ENCODE measurements at places on chromosomes 2 and 18.

GRCh38 chr2:66030553-66030952 is 404.4 kb upstream of the MEIS1 start:
- DNase-seq: no peak

DNA sequence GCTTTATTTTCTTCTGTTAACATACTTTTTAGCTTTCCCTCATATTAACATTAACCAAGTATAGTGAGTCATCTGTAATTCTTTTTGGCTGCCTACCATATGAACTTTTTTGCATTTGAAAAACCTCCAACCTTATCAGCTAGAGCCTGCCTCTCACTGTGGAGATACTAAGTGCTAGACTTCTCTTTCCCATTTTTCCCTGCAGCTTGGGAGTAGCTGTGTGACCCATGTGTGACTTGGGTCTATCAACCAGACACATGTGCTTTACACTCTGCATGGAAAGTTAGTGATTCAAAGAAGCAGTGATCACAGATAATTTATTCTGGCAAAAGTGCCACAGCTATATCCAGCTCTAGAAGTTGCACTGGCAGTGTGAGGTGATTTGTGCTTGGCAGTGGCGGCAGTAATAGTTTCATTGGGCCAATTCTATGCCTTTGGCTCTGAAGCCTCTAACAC is 36.3 kb downstream of the PREPL start:
- DNase-seq: no peak

GRCh38 chr2:108316033-108316432 is 27.3 kb downstream of the SULT1C2 start:
- no peak for DNase-seq

- DNase-seq: no peak
Observed at GRCh38 chr2:191907545-191907944, 60.7 kb upstream of the CAVIN2 start.

- DNase-seq: no peak
Observed at GRCh38 chr18:79478484-79479115, 82.9 kb downstream of the NFATC1 start.

DNA sequence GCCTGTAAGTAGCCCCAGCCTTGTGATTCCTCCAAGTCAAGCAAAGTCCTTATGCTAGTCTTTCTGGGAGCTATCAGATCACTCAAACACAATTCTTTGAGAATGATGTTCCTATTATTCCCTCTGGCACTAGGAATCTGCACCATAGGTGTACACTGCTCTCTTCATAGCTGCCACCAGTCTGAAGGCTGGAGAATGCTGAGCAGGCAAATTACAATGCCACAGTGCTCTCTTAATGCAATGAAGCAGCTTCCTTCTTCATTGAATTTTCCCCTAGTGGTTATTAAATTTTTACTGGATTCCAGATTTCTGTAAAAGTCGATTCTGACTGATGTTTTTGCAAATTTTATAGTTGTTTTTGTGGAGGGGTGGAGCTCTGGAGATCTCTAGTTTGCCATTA is 84.8 kb downstream of the CCDC178 start:
- DNase-seq: no peak

DNA sequence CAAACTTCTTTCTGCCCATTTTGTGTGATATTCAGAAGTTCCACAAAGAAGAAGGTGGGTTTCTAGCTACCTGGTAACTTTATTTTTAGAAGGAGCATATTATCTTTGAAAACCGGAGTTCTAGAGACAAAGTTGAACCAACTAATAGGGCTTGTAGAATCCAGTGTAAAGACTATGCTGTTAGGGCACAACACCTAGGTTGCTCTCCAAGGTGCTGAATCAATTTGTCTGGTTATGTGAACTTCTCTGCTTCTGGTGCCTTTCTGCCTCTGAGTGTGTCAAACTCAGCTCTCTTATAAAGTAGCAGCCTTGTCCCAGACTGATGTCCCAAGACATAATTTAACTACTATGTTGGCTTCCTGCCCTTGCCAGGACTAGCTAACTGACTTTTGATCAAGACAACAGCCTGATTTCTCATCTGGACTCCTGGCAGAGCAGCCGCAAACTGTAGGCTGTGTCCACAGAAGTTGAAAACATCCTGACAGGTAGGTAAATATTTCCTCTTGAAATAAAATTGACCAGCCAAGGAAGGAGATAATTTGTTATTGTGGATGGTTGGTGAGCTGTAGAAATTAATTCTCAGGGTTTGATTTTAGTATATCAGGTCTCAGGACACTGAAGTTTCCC is 119.4 kb downstream of the CYRIA start:
- DNase-seq: no peak

- DNase-seq: no peak
Observed at GRCh38 chr18:61546590-61546989, 213.4 kb downstream of the CDH20 start.

DNA sequence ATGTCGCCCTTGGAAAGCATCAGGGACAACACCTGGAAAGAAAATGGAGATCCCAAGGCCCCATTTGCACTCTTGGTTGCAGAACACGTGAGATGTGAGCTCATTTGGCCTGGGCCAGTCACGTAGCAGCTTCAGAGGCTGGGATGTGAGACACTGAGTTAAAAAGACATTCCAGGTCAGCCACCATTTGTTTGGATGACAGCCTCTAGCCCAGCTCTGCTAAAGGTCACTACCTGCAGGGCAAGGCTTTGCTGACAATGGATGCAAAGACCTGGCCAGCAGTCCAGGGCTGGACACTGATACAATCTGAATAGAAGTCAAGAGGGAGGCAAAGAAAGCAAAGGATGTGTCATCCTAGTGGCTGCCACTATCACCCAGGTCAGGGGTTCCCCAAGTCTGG is 83.9 kb upstream of the LRPPRC start:
- DNase-seq: no peak

DNA sequence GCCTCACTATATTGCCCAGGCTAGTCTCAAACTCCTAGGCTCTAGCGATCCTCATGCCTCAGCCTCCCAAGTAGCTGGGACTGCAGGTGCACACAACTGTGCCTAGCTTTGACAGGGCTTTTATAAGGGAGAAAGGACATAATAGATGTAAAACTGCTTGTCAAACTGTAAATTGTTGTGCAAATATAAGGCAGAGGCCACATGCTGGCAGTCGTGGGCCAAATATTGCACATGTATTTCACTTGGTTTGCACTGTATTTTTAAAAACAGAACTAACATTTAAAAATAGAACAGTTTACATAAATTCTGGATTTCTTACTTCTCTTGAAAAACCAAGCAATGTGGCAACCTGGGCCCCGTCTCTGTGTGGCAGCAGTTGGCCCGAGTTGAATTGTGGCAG is 31.2 kb upstream of the MYO3B start:
- no peak for DNase-seq

DNA sequence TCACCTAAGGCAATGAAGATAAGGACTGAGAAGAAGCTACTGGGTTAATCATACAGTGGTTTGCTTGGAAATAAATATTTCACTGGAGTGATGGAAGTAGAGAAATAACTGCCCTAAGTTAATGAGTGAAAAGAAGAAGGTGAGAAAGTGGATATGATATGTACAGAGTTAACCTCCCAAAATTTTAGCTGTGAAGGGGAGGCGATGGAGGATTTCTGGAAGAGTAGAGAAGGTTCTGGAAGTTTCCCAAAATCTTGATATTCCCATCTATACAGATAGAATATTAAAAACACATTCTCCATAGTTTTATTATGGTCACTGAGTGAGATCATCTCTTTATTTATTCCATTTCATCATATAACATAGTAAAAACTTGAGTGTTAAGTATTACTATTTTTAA is 296.6 kb upstream of the RGPD4 start:
- no peak for DNase-seq

DNA sequence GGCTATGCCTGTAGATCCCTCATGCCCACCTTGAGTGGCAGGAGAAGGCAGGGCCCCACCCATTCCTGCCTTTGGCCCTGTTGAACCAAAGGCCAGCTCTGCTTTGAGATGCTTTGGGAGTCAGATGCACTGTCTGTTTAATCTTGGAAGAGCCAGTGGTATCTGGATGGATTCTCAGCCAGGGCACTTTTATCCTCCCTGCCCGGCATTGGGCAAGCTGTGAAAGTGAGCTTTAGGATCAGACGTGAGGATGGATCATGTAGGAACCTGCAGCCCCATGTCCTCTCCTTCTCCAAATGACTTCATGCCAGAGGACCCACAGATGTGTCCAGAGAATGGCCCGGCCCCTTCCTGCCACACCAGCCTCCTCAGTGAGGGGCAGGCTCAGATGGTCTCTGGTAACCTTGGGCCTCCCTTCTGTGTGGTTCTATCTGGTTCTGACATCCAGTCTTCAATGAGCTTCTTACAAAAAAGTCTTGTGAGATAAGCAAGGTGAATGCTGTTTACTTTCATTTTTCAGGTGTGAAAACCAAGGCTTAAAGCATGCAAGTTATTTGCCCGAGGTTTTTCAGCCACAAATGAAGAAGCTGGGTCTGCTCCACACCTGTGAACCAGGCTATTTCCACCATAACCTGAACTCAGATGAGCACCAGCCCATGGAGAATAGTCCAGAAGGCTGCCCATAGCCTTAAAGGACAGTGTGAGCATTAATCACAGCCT is 123.8 kb downstream of the KCTD1 start:
- DNase-seq: no peak

DNA sequence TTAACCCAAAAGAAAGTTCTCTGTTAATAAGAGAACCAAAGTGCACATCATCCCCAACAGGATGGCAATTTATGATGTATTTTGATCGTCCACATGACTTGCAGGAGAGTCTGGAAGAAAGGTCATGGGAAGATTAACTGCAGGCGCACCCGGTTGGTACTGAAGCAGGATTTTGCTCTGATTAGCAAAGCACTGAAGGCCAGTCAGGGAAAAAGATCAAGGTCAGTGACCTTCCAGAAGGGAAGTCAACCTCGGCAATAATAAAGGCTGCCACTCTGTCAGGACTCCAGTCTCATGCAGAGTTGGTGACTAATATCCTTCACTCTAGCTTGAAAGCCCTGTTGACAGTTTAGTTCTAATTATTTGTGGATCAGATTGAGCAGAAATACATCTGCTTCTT is 432.7 kb upstream of the RAB12 start:
- no peak for DNase-seq

GRCh38 chr2:146415291-146415690 is 1429.5 kb upstream of the ACVR2A start:
- DNase-seq: no peak

DNA sequence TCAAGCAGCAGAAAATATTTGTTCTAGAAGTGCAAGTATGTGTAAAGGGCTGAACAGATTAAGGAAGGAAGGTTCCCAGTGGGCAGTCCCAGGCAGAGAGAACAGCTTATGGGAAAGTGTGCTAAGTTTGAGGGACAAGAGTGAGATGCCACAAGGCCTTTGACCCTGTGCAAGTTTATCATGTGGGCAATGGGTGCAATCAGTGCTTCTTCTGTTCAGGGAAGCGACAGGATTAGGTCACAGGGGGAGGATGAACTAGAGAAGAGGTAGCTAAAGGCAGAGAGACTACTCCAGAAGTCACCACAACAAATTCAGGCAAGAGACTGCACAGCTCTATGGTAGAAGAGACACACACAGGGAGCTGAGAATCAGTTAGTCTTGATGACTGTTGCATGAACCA is 44.3 kb downstream of the LPIN2 start:
- no peak for DNase-seq

DNA sequence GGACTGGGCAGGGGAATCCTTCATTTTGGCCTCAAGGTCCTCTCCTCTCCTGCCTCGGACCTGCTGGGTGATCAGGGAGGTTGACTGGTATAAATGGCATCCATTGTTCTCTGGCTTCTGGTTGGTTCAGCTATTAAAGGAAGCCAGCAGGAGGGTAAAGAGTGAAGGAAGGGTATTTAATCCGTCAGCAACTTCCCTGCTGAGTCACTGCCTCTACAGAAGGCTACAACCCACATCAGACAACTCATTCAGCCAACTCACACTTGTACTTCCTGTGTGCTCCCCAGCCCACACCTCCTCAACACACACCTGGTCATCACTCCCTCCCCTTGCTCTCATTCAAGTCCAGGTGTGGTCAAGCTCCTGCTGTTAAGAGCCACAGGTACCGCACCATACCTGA is 68.3 kb upstream of the MRPS9 start:
- no peak for DNase-seq

DNA sequence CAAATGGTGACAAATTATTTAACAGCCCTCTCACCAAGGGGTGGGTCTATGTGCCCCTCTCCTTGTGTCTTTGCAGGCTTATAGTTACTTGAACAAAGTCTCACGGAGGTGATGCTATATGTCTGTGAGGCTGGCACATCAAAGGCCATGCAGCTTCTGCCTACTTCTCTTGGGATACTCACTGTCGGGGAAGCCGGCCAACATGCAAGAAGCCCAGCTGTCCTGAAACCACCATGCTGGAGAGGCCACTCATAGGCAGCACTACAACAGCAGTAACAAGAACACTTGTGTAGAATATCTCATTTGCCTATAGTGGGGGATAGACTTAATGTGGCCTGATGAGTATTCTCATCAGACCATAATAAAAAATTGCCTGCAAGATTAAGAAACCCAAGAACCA is 233.7 kb upstream of the NCKAP5 start:
- DNase-seq: no peak

DNA sequence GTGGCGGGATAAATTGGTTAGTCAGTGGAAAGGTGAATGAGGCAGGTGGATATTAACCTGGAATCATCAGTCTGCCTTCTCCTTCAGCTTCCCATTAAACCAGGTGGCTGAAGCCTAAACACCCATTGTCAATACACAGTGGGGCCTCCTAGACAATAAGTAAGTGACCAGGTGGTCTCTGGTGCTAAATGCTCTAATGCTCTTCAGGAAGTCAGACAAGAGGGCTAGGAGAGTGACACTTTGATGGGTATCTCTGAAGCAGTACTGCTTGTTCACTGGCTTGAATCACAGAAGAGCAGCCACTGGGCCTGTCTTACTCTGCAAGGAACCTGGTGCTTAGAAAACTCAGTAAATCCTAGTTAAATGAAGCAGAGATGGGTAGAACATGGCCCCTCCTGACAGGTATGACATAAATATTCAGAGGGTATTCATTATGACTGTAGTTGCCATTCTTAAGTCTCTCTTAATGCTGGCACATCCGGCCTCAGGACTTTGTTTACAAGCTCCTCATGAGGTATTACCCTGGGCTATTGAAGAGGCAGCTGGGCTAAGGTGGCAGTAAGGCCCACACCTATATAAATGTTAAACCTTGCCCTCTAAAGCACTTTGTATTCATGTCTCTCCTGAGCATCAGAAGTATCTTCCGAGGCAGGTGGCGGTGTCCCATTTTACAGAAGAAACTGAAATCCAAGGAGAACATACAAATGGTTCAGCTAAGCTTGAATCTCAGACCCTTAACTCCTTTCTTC is 104.9 kb downstream of the NCK2 start:
- no peak for DNase-seq

DNA sequence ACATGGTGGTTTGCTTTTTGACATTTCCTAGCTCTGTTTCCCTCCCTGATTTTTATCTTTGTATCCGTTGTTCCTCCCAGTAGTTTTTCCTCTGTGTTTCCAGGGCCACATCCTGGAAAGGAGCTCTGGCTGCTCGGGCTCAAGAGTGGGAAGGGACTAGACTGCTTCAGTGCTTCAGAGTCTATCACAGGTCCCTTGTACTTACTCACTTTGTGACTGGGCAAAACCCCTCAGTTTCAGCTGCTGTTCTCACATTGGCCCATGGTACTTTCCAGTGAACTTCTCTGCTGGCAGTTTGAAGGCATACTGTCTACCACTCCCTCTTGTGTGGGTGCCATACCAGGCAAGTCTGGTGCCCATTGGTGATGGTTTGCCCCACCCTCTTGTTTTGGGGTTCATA is 7.5 kb upstream of the STAMBP start:
- no peak for DNase-seq

Data from central memory CD8-positive, alpha-beta T cell (primary cell).